ENCODE measurements at places on chromosomes 1 and 21.

DNA sequence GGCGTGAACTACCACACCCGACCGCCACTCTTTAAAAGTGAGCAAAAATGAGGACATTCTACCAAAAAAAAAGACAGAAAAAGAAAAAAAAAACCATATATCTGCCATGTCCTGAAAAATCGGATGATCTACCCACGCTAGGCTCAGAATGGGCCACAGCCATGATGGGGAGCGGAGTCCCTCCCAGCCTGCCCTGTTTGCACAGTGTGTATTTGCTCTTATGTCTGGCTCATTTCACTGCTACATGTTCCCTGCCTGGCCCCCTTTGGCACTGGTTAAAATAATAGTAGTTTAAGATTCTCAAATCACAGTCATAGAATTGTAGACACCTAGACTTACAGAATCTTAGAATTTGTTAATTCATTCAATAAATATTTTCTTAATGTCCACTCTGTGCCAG is 121.9 kb downstream of the PTPRU start:
- no peak for DNase-seq

DNA sequence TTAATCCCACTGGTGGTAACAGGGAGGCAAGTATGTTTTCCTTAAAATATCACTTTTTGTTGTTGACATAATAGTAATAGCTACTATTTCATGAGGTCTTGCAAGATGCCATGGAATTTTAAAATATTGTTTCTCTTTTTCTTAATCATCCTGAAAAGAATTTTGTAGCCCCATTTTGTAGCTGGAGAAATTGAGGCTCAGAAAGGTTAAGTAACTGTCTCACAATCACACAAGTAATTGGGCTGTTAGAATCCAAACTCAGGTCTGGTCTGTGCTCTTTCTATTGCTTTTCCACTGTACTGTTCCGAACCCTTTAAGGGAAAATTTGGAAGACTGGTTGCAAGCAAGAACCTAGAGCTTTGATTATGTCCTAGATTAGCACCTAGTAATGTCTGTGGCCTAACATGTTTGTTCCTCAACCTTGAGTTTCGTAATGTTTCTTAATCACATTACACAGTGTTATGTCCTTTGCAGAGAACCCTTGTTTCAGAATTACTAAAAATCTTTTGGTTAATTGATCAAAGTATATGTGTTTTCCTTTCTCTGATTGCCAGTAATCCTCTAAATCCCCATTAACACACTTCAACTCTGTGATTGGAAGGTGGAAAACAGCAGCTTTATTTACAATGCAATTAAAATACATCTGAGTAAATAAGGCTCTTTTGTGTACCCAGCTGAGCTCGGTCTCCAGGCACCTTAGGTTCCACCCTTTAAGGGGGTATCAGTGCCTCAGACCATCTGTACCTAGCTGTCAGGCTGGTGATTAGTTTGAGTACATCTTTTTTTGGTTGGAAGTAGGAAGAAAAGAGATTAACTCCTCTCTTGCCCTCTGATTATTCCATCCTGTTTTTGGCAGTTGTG is 10.4 kb downstream of the LRRC42 start:
- DNase-seq, result no peak

GRCh38 chr1:180544050-180544449 is 14.7 kb upstream of the OVAAL start:
- DNase-seq, result no peak

GRCh38 chr1:66274634-66275033 is 259.3 kb upstream of the SGIP1 start:
- DNase-seq, result no peak

GRCh38 chr1:32336591-32336932 is 529 bp upstream of the MARCKSL1 start:
- no peak for DNase-seq

DNA sequence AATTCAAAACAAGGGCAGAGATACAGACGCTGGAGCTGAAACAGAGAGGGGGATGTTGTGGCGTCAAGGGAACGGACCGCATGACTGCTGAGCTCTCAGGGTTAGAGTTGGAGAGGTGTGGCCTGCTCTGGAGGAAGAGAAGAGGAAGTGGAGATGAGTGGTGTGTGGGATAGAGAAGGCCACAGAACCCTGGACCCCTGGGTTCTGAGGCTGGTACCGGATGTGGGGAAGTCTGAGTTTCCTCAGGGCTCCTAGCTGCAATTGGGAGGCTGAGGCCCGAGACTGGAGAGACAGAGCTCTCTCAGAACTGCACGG is 1.8 kb downstream of the BCAN start:
- DNase-seq, result peak; percentile 20

DNA sequence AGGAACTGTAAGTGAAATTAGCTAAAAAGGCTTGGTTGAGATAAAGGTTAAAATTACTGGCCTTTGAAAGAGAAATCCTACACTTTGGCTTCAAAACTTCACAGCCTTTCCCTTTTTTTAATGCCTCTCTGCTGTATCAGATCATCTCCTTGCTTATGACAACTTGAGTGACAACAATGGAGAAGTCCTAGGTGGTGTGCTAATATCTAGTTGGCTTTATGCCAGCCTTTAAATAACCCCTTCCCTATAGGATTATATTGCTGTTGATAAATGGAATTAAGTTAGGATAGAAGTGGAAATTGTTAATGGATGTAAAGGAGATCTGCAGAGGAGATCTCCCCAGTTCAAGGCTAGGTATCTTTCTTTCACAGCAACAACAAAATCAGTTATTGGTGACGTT is 130.2 kb upstream of the ATP1B1 start:
- DNase-seq, result no peak

- no peak for DNase-seq
Measured at GRCh38 chr1:216186141-216186540, 237.1 kb downstream of the USH2A start.

DNA sequence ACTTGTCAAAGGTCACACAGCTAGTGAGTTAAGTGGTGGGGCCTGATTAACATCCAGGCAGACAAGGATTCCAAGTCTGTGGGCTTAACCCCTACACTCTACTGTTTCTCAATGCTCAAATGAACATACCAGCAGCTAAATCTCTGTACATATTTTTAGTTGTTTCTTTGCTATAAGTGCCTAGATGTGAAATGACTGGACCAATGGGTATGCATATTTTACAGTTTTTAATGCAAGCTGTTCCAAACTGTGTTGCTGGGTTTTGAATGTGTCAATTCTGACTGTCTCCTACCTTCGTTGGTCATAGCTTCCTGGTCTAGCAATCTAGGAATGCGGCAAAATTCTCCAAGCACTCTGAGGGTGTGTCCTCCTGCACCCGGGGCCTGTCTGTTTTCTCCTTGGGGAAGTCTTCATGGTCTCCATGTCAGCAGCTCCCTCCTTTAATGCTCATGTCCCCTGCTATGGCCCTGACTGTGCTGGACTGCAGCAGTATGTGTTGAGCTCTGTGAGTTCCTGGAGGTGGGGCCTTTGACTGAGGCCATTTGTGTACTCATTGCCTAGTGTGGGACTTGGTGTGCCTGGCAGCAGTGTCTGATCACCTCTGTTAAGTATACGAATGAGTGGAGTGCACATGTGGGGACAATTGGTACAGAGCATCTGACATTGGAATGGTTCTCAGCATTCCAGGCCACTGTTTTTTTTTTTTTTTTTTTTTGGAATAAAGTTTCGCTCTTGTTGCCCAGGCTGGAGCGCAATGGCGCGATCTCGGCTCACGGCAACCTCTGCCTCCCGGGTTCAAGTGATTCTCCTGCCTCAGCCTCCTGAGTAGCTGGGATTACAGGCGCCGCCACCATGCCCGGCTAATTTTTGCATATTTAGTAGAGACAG is 72.9 kb upstream of the SLC2A1 start:
- no peak for DNase-seq

DNA sequence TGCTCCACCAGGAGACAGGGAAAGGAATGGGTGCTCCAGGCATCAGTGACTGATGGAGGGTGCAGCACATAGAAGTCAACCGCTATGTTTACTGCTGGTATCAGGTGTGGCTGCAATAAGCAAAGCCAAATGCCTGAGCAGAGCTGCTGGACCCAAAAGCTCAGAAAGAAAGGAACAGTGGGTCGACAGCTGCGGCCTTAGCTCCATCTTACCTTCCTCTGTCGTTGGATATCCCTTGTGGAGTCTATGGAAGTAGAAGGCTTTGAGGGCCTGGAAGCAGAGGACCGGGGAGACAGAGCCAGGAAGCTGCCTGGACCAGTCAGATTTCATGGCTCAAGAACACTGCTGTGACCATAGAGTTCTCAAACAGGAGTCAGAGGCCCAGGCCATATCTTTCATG is 45.3 kb downstream of the RIMS3 start:
- no peak for DNase-seq
